ENCODE measurements at places on chromosomes 5 and 9.

- DNase-seq: no peak
These were observed 10.5 kb downstream of the NR2F1-AS1 start for GRCh38 chr5:93570294-93571113.

DNA sequence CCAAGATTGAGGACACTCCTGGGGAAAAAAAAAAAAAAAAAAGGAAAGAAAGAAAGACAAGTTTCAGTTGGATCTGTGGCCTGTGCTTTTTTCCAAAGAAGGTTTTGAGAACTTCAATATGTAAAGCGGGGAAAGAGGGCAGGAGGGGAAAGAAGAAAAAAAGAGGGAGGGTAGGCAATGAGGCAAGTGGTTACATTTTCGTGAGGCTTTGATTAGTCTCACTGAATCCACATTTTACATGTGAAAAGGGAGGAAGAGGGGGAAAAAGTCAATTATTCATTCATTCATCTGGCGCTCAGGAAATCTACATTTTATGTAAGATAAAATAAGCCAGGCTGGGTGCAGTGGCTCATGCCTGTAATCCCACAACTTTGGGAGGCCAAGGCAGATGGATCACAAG is 315.2 kb upstream of the PAPPA start:
- DNase-seq: no peak

GRCh38 chr5:120108586-120109248 is 355.4 kb upstream of the PRR16 start:
- DNase-seq: no peak

- DNase-seq: no peak
These were observed 21.0 kb downstream of the IL7R start for GRCh38 chr5:35877655-35878054.

GRCh38 chr5:24407466-24407865 is 237.3 kb downstream of the CDH10 start:
- DNase-seq: no peak
